Caki2 (cell line): ENCODE measurements at places on chromosomes 7 and 10.
A peak's percentile ranks its signal among the peaks of the same experiment; 100 is the strongest.

DNA sequence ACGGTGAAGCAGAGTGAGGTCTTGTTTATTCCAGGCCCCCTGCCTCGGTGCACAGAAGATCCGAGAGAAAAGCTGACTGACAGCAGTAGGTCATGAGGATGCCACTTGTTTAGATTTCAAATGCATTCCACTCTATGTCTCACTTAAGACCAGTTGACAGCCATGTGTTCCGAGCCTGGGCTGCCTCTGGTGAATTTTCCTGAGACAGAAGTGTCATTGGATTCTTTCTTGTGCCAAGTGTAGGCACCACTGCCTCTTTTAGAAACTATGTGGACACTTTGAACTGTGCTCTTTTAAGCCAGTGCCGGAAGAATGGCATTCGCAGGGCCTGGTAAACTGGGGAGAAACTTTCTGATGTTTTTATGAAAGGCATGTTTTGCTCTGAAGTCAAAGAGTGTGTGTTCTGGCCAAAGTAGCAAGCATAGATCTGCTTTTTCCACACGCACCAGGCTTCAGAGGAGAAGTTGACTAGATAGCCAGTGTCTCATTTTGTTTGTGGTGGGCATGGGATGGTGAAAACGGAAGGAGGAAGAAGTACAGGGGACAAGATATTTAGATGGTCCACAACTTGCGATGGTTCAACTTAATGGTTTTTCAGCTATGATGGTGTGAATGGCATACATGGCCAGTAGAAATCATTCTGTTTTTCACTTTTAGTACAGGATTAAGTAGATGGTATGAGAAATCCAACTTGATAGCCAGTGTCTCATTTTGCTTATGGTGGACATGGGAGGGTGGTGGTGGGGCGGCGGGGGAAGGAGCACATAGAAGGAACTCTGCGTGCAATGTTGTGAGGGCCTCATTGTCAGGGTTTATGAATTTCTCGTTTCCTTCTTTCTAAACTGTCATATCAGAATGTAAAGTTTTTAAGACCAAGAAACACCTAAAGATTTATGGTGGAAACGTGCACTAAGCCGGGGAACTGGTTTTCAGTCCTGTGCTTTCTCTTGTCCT, 41.5 kb downstream of the CYP17A1 start:
- no peak for DNase-seq

DNA sequence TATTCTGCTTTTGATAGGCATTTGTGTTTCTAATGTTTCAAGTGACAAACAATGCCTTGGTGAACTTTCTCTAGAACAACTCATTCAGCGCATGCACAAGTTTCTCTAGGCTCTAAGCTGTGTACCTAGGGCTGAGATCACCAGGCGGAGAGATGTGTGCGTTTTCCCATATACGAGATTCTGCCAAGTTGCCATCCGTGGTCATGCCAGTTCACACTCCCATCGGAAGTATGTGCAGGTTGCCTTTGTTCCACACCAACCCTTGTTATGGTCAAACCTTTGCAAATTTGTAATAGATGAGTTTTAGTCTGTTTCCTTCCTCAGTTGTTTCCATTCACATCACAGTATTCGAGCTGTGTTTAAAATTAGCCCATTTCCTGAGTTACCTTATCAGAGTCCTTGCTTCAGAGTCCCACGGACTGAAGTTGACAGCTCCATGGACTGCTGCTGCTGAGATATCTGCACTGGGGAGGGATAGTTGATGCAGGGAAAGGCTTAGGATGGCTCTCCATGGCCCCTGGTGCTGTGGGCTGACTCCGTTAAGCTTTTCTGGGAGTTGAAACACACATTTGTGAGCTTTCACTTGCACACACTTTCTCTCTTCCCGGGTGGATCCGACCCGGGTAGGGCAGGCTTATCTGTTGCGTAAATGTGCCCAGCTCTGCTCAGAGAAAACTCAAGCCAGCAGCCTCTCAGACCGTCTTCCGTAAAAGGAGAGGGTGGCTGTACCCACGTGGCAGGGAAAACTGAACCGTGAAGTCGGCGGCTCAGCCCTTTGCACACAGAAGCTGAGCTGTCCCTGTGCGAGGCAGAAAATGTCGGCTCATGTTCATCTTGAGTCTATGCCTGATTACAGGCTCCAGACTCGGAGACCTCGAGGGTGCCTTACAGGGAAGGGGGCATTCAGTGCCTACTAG, 49.4 kb downstream of the HK1 start:
- peak; percentile 74 for DNase-seq

GRCh38 chr7:91379236-91379635, 115.0 kb downstream of the FZD1 start:
- no peak for DNase-seq

DNA sequence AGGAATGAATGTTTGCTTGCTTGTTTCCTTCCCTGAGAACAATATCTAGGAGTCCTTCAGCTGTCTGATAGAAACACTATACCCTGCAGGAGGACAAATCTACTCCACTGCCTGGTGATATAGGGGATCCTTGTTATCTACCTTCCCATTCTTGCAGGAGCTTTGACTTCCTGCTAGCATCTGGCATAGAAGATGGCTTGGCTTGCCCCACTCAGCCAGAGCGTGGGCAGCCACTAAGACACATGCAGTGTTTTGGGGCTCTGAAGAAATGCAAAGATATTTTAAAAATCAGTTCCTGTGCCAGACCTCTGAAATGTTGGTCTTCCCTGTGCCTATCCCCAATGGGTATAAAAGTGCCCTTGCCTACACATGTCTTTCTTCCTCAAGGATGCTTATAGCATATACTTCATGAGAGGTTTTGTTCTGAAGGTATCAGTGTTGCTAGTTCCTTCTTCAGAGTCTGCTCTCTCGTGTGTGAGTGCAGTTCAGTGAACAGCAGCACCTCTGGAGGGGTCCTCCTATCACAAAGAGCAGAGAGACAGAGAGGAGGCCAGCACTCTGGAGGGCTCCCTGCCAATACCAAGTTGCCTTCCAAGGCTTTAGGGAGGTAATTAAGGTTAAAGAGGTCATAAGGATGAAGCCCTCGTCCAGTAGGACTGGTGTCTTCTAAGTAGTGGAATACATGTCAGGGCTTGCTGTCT, 149.1 kb upstream of the CALCR start:
- no peak for DNase-seq

GRCh38 chr7:151537818-151538561, 18.3 kb upstream of the RHEB start:
- DNase-seq, result no peak

DNA sequence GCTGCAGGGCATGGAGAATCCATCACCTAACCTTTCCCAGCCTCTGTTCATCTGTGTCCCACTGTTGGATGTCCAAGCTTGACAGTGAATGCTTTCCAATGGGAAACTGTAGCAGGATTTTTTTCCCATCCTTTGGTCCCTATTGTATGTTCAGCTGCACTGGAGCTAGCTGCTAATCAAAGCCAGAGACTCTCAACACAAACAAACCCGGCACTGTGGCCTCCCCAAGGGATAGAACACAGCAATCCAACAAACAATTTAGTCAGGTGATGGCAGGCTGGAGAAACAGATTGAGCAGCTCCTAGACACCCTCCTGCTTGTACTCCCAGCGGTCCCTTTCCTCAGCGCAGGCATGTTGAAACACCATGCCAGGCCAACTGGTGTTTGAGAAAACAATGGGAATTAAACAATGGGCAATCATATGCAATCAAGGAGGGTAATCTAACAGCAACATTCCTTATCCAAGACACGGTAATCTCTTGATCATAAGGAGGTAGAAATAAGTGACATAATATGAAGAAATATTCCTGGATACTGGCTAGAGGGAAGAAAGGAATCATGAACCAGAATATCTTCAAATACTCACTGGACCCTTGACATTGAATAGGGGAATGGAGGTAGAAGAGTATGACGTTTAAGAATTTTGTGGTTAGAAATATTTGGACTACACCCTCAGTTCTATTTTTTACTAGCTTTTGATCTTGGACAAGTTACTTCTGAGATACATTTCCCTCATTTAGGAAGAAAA, 15.0 kb downstream of the PTN start:
- DNase-seq, result no peak

- no peak for DNase-seq
These were observed 60.6 kb downstream of the LMBR1 start for GRCh38 chr7:156832195-156832877.

DNA sequence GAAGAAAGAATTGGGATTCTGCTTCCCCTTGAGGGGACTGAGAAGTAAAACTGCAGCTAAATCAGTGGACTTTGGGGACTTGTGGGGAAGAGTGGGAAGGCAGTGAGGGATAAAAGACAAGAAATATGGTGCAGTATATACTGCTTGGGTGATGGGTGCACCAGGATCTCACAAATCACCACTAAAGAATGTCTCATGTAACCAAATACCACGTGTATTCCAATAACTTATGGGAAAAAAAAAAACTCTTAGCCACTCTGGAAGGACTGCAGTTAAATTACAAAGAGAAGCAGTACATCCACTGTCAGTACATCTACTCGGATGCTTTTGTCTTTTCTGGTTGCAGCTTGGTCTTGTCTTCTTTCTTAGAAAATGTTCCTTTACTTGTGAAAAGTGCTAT, 27.4 kb upstream of the GOT1 start:
- no peak for DNase-seq

DNA sequence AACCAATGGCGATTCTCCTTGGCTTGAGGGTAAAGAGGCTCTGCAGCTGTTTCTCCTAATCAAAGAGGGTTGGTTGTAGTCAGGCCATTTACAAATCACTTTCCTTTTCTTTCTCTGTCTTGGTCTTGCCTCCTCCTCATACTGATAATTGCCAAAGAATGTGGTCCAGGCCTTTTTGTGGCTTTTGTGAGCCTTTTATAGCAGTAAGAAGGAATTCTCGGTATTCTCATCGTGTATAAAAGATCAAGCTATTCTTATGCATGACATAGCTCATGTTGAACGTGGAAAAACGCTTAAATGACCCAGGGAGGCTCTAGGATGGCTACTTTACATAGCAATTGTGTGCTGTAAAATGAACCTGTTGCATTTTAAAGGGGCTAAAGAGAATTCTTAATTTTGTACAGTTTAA, 62.6 kb downstream of the RBM20 start:
- DNase-seq, result peak; percentile 36

DNA sequence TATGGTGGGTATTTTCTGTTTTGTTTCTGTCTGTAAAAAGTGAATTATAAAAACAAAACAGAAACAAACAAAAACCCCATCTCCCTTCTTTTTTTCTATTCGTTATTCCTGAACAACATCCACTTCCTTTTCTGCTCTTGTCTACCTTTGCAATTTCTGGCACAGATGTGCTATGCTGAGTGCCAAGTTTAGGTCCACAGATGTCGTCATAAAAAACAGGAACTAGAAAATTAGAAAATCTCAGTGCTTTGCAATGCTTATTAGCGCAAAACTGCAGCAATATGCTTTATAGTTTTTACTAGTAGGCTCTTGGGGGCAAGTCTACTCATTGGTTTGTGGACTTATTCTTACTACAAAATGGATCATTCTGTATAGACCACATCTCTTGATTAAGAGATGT, 94.2 kb upstream of the PRKCQ start:
- DNase-seq, result no peak

GRCh38 chr7:148783801-148784527, 85.3 kb downstream of the CUL1 start:
- DNase-seq, result no peak

DNA sequence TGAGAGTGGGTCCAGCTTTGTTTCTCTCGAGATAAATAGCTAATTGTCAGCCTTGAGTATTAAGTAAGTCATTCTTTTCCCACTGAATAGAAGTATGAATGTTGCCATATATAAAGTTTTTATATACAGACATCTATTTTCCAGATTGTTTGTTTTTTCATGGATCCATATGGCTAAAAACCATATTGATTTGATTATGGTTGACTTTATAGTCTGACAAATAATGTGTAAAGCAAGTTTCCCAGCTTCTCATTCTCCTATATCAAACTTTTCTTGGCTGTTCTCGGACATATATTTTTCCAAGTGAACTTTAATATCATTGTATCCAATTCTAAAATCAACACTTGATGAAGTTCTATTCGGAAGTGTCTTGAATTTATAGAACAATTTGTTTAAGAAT, 352.4 kb upstream of the MEOX2 start:
- DNase-seq, result no peak

GRCh38 chr10:84317174-84317573, 11.2 kb upstream of the CCSER2 start:
- no peak for DNase-seq
